ENCODE measurements at places on chromosomes 1 and 21.

DNA sequence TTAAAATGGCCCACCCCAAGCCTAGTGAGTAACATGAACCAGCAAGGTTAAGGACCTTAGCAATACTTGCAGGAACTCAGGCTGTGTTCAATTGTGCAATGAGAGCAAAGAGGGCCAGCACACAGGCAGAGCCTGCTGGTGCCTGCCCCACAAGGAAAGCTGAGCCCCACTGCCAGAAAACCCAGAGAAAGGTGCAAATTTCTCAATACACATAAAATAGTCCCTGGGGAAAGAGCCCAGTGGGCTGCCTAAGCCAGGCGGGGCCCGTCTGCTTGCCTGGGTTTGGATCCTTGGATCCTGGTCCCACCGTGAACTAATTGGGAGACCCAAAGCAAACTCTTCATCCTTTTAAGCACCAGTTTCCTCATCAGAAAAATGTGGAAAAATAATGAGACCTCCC lies 128.5 kb upstream of the CACNA1E start:
- no peak for DNase-seq

DNA sequence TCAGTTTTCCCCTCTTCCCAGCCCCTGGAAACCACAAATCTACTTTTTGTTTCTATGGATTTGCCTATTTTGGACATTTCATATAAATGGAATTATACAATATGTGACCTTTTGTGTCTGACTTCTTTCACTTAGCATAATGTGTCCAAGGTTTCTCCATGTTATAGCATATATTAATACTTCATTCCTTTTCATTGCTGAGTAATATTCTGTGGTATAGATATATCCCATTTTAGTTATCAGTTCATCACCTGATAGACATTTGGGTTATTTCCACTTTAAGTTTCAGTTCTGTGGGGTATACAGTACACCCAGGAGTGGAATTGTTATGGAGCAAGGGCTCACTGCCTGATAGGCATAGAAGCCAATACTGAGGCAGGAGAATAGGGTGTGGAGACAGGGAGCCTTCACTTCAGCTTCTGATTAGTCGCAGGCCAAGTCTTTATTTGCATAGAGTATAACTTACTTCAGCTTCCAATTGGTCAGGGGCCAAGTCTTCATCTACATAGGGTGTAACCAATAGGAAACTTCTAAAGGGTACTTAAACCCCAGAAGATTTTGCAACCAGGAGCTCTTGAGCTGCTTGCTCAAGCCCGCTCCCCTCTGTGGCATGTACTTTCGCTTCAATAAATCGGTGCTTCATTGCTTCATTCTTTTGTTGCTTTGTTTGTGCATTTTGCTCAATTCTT lies 8.3 kb upstream of the NVL start:
- DNase-seq, result no peak

DNA sequence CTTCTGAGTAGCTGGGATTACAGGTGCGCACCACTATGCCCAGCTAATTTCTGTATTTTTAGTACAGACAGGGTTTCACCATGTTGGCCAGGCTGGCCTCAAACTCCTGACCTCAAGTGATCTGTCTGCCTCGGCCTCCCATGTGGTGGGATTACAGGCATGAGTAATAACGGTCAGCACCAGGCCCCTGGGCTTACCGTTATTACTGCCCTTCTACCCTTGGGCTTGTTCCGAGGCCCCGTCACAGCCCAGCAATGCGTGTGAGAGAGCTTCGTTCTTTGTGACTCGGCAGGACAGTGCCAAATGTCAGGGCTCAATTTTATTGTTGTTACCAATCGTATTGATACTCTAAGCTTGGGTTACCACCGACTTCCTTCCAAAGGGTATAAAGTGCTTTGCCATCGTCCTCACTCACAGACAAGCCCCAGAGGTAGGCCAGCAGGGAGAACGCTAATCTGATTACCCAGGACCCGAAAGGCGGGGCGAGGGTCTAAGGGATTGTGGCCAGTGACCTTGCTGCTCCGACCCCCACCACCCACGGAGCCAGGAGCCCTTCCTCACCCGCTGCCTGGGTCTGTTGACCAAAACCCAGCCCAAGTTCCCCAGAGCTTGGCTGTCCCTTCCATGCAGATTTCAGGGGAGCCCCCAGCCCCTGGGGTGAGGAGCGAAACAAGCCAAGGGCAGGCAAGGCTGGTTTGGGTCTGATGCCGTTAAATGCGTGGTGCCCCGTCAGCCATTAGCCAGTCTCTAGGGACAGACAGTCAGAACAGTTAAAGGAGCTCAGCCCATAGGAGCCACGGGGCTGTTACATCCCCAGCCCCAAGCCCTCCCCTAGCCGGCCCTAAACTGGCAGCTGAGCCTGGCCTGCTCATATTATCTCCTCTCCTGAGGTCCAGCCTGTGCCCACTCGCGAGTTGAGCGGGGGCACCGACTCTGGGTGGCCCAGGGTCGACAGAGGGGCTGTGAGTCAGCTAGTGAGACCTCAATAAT lies 54.9 kb upstream of the CASZ1 start:
- no peak for DNase-seq

GRCh38 chr21:38379147-38379546 lies 119.1 kb downstream of the ERG start:
- DNase-seq, result no peak

GRCh38 chr21:46194374-46195334 lies 10.4 kb upstream of the SPATC1L start:
- no peak for DNase-seq

GRCh38 chr1:32885676-32886003 lies 651 bp upstream of the HPCA start:
- no peak for DNase-seq

DNA sequence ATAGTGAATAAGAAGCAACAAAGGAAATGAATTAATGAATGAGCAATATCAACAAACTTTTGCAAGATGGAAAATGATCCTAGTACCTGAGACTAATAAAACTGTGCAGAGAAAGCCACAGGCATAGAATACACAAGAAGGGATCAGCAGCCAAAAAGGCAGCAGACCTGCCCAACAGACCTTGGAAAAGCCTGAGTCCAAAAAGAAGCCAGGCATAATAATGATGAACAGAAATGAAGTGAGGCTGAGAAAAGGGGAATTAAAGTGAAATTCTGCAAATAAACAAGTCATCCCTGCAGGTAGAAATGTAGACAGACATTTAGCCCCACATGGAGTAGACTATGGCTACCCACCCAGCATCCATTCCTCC lies 10.3 kb upstream of the PHTF1 start:
- DNase-seq, result no peak
